ENCODE measurements at places on chromosomes 6 and 20.

DNA sequence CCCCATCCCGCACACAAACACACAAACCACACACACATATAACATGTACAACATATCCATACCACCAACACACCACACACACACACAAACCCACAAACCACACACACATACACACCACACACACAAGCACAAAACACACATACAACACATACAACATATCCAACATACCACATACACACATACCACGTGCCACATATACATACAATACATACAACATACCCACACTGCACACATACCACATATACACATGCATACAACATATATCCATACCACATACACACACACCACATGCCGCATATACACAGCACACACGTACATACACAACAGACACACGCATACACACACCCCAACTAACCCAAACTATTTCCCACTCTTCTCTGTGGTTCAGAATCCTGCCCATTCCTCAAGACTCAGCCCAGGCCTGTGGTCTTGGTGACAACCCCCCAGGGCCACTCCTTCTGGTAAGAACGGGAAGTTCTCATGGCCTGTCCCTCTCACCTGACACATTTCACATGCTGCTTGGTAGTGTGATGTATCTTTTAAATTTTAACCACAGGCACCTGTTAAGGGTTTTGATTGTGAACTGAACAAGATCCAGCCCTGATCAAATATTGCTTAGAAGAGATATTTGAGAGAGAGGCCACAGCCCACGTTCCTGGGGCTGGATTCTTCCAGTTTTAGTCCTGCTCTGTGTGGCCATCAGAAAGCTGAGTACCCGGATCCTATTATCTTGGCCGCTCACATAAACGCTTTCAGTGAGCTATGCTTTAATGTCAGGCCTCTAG lies 55.9 kb upstream of the KCNK16 start:
- no peak for DNase-seq

GRCh38 chr6:5522147-5522546 lies 260.8 kb downstream of the FARS2 start:
- DNase-seq = no peak

GRCh38 chr6:15892369-15892768 lies 229.5 kb upstream of the DTNBP1 start:
- peak; percentile 77 for DNase-seq

- DNase-seq = no peak
These were observed 2.7 kb upstream of the PAX1 start for GRCh38 chr20:21702553-21703470.

DNA sequence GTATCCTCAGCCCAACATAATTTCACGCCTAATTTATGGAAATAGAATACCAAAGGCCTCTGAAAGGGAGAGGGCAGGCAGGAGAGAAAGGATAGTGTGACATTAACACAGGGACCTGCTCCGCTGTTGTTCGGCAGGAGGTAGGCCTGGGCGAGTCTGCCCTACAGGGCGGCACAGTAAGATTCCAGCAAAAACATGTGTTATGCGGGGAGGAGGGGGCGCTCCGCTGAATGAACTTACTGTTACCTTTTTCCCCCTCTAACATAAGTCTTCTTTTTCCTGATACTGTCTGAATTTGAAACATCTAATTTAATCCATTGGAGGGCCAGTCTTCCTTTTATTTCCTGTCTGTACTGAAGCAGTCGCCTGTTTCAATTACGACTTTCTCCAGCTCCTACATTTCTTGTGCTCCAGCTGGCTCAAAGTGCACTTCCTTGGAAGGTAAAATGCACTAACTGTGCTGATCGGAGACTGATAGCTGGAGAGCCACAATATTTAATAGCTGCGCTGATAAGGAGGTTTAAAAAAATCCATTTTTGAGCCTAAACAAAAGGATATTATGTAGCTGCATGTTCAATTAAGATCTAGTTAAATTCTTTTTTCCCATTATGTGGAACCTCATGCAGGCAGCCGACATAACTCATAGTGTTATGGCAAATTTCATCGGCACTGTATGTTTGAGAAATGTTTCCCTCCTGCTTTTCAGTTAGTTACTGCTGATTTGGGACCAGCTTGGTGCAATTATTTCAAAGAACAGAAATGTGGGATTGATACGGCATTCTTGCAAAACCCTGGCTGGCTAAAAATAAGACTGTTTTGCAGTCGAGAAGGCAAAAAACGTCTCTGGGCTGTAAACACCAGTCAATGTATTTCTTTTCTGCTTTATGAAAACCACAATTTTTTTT lies 193.0 kb downstream of the FOXC1 start:
- DNase-seq = no peak
